ENCODE measurements at places on chromosomes 11 and 22.

GRCh38 chr11:128852327-128853023 lies 14.6 kb downstream of the KCNJ1 start:
- DNase-seq = no peak

- peak; percentile 53 for DNase-seq
Measured at GRCh38 chr11:57527056-57527631, 3.4 kb downstream of the TIMM10 start.

DNA sequence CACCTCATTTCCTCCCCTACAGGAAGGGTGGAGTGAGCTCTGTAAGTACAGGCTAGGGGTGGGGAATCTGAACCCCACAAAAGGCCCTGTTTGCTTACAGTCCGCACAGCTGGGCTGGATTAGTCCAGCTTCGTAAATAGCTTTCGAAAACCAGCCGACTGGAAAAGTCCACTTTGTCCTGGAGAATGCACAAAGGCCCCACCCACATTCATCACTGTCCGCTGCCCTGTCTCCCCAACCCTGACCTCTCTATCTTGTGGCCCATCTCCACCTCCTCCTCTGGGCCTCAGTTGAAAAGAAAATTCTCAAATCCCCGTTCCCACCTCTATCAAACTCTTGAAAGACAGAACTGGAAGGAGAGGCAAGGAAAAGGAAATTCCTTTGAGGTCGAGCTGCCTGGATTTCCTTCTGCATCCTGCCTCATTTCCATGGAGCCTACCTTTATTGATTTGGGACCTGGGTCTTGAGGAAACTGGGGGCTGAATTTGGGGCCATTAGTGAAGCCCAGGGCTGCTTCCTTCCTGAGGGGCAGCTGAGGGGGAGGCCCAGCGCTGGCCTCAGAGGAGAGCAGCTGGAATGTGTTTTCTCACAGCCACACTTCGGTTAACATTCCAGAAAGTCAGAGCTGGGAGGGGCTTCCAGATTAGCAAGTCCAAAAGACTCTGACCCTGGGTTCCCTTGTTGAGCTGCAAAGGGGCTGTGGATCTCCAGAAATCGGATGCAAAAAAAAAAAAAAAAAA lies 147.6 kb downstream of the FBXO7 start:
- DNase-seq = no peak

DNA sequence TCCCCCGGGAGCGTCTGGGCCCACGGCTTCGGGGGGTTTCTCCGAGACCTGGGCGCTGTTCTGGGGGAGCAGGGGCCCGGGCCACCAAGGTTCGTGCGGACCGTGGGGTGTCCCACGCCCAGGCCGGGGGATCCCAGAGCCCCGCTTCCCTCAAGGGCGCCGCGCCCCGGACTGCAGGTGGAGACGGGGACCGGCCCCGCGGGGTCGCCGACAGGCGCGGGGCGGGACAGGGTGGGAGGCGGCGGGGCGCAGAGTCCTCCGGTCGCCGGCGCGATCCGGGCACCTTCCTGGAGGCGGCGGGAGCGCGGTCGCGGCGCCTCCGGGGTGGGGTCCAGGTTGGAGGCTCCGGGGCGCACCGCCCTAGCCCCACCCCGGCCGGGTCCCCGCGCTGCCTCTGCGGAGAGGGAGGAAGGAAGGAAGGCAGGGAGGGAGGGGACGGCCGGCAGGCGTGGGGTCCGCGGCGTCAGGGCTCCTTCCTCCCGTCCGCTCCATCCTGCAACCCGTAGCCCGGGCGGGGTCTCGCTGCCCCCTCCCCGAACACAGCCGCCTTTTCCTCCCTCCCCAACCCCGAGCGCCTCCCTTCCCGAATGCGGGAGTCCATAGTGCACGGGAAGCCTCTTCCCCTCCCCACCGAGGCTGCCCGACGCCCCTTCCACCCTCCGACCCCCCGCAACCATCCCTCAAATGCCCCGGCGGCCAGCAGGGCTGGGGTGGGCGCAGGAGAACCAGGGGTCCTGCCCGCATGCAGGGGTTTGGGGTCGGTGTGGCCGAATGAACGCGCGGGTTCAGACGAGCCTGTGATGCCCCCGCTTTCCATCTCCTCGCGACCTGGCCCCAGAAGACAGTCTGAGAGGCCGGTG lies 4.3 kb upstream of the ZBED4 start:
- no peak for DNase-seq

DNA sequence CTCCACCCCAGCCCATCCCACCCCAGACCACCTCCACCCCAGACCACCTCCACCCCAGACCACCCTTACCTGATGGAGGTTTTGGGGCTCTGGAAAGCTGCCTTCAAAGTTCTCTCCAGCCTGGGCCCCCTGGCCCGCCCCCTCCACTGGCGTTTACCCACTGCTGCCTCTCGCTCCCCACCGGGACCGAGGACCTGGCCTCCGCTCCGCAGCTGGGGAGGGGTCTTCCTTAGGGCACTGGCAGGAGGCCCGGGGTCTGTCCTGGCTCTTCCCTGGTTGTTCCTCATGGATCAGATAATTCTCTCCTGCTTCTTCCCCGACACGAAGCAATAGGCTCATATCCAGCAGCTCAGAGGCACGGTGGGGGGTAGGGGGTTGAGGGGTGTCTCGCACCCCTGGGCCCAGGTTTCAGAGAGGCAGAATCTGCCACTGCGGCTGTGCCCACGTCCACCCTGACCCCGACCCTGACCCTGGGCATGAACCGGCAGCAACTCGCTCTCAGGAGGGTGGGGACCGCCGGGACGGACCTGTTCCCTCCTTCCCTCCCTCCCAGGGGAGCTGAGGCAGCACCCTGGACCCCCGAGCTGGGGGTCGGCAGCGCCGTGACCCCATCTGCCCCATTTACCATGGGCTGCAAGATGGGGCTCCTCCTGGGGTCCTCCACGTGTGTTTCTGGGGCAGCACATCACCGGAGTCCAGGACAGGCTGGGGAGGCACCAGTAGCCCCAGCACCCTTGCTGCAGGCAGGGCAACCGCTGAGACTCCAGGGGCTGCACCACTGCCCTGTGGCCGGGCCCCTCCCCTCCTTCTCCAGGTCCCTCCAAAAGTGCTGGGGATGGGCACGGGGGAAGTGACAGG lies 12.9 kb downstream of the KRTAP5-5 start:
- no peak for DNase-seq

- DNase-seq = no peak
Measured at GRCh38 chr11:46006418-46007070, 84.1 kb downstream of the LARGE2 start.

GRCh38 chr22:47621253-47621652 lies 858.8 kb downstream of the TBC1D22A start:
- DNase-seq = no peak

GRCh38 chr11:26993965-26994457 lies at the start of gene FIBIN:
FIBIN (plus strand) TSS chr11:26994112; CDS start chr11:26994527, 415 bp downstream.
- DNase-seq = no peak

- no peak for DNase-seq
Measured at GRCh38 chr11:62842171-62842741, 2.9 kb upstream of the WDR74 start.

DNA sequence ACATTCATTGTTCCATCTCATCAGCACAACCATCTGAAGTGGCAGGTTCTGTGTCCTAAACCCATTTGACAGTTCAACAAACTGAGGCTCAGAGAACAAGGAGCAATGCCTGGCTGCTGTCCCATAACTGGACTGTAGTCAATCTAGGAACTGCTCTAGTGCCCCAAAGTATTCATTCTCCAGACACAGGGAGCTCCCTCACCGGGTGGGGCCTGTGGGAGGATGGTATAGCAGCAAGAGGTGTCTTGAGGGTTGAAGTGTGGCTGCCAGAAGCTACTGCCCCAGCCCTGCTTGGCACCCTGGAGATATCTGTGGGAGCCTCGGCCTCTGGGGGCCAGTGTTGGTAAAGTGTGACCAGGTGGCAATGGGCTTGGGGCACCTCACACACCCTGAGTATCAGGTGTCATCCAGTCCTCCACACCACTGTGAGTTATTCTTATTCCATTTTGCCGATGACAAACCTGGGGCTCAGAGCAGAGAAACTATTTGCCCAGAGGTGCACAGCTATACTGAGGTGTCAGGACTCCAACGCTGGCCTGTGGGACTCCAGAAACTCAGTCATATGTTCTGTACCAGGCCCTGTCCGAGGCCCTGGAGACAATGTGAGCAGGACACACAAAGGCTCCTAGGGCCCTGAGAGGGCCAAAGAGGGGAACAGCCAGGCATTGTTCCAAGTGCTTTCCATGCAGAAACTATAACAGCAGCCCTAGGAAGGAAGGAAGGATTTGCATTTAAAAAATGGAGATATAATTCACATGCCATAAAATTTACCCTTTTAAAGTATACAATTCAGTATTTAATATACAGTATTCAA lies 46.0 kb upstream of the KLHL35 start:
- no peak for DNase-seq

DNA sequence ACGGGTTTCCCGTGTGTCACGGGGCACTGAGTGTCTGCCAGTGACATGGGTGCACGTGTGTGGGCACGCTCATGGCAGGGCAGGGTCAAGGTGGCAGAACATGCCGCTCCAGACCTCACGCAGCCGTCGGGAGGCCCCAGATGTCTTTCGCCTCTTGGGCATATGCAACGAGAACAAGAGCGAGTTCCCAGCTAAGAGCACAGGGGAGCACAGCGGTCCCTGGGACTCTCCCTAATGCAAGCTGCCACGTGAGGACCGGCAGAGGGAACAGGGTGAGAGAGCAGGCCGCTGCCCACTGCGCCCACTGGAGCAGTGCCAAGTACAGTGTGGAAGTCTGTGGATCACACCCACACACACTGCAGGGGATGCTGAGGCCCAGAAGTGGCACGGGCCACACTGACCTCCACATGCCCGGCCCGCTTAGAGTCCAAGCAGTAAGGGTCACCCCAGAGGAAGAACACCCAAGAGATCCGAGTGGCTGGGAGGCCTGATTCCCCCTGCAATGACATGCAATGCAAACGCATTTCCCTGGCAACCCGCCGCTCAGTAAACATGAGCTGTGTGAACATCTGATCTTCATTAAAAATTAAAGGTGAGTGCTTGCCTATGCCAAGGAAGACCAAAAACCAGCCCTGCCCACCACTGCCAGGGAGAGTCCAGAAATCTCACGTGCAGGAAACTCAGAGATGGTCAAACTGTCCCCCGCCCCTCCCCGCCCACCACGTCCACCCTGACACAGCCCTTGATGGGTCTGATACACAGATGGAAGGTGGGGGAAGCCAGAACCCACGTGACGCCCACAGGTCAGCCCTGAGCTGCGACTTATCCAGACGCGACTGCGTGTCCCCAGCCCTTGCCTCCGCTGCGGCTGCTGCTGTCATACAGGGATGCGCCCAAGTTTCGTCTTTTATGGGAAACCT lies 11.7 kb downstream of the CERK start:
- no peak for DNase-seq

- DNase-seq = no peak
Measured at GRCh38 chr11:78230161-78230877, 41.6 kb downstream of the USP35 start.

DNA sequence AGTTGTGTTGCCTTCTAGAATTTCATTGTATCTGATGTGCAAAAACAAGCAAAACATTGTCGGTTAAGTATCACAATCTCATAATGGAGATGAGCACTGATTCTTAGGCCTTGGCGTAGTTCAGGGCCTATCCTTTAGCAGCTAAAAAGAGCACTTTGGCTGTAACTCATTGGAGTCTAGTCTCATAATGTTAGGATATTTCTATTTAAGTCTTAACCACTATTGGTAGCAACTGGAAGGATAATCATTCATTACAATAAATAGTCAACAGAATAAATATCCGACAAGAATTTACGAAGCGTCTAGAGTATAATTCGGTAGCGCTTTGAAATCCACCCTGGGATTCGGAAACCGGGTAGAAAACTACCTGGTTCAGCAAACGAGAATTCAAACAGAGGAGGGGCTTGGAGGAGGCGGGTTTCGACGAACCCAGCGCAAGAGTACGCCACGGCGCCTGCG lies 461 bp upstream of the EED start:
- DNase-seq = peak; percentile 87

DNA sequence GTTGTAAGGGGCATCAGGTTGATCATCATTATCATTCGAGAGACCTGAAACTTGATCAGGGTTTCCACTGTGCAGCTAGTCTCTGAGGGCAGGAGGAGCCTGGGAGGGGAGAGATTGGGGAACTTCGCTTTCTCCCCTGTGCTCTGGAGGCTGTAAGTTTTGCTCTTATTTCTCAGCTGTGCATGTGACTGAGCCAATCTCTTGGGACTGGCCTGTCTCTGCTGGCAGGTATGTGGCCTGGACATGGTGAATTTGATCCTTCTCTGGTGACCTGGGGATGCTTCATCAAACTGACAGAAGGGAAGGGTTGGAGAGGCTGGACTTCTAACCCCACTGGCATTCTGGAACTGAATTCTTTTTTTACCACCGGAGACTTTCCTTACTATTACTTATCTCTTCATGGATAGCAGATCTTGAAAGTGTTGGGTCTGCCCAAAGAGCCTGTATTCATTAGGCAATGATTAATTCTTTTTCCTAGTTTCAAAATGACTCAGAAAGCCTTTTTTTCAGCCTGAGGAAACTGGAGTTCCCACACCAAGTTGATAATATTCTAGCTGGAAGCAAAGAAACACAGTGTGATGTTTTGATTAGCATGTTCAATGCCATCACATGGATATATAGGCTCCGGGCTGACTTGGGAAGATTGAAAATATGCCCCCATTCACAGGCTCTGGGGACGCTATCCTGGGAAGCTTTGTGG lies 36.5 kb downstream of the TSPAN18 start:
- no peak for DNase-seq

GRCh38 chr11:68904248-68904847 lies 657 bp downstream of the IGHMBP2 start:
- no peak for DNase-seq

- DNase-seq = no peak
Measured at GRCh38 chr22:39462443-39463221, 5.8 kb downstream of the MGAT3 start.

DNA sequence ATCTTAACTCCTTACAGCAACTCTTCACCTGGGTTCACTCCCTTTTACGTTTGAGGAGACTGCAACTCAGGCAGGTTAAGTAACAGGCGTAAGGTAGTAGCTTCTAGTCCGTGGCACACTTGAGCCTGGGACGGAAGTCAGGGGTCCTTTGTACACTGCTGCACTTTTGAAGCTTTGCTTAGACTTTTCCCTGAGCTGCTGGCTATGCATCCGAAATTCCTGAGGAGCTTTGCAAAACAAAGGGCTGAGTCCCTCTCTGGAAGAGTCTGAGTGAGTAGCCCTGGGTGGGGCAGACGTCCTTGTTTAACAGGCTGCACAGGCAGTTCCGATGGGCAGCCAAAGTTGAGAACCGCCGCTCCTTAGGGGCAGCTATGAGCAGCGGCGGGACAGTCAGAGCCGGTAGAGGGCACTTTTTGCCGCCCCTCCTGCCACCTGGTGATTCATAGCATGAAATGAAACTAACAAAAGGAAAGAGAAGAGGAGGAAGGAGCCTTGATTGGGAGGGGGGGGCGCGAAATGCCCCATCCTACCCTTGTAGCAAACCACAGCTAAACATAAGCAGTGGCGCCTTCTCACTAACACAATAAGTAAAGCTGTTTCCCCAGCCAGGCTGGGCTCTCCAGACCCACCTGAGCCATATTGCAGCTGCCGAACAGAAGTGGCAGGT lies 1.4 kb downstream of the TMEM109 start:
- peak; percentile 78 for DNase-seq

Data from activated T-helper 2 cell treated with anti-CD3 and anti-CD28 coated beads, Interferon-gamma antibody, Interleukin-2, Interleukin-4, amounts not matched to agents 10 μg/mL and 5 μg/mL and 100 μg/mL, durations not matched to agents 14 hours and 24 hours and 36 hours (primary cell).